ENCODE measurements at places on chromosomes 6 and 20. TPM values are rescaled to one million over a fixed set of nuclear protein-coding genes. Genes with fewer than 3 reads are reported as not detected.

DNA sequence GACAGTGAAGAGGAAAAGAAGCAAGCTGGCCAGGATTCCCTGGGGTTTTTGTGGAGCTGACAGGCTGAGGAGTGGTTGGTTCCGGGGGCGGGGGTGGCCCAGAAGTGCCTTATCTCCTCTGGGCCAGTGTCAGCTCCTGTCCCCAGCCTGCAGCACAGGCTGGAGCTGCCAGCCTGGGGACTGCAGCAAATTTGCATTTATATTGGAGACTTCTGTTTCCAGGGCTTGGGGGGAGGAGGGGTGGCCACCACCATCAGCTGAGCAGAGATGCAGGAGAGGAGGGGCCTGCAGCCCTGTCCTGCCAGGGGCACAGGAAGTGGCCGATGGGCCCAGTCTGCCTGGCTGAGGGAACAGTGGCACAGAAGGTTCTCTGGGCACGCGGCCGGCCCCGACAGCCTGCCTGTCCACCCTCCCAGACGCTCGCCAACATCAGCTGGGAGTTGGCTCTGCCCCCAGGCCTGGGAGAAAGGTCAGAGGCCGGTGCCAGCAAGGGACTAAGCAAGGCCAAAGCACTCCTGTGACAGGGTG is 24.3 kb upstream of the SCRT2 start:
- no peak for DNase-seq

DNA sequence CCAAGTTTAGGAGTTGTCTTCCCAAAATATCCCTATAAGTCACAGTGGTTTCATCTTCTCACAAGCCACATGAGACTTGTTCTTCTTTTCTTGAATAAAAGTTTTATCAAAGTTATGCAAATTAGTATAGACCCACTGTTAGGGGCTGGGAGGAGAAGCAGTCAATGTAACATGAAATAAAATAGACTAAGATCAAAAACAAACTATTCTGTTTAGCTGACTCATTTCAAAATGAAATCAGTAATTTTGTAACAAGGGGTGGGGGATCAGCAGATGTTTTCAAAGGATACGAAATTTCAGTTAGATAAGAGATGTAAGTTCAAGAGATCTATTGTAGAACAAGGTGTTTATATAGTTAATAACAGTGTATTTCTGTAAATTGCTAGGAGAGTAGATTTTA is 339.6 kb upstream of the PRDM1 start:
- no peak for DNase-seq

- DNase-seq, result peak; percentile 33
Observed at GRCh38 chr20:19252451-19253120, 40.1 kb downstream of the SLC24A3 start.

- no peak for DNase-seq
Observed at GRCh38 chr20:63220696-63221399, 4.9 kb upstream of the YTHDF1 start.

Gene ACSS1
- 6.3 TPM for polyA plus RNA-seq

Measured in BJ (cell line).